ENCODE measurements at places on chromosomes 13 and 19. TPM values are rescaled to one million over a fixed set of nuclear protein-coding genes. Genes with fewer than 3 reads are reported as not detected.
A peak's percentile ranks its signal among the peaks of the same experiment; 100 is the strongest.

Gene FPR2
- not detected for total RNA-seq

- peak; percentile 61 for DNase-seq
- no peaks in the 10 kb centered on the region for H3K36me3 ChIP-seq
- no peak overlapping the region for H3K4me3 ChIP-seq
- no peaks in the 10 kb centered on the region for H3K4me1 ChIP-seq
- H3K27me3 ChIP-seq: no peaks in the 10 kb centered on the region
These were observed 19.9 kb downstream of the TINCR start for GRCh38 chr19:5547881-5548280.

Gene LGALS7B
- not detected for total RNA-seq

Gene FUT1
- total RNA-seq: not detected

DNA sequence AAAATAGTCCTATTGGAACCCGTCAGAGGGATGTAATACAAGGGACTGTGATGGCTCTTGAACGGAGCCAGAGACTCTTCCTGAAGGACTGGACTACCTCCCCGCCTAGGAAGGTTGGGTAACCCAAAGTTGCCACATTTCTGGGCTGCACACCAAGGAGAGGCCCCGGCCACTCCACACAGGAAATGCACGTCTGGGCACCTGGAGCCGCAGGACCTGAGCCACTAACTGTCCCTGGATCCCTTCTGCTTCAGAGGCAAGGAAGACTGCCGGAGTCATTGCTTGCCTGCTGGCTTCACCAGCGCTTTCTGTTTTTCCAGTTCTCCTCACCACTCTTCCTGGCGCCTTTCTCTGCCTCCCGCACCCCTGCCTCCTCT lies 1.2 kb upstream of the FLT1 start:
- H3K36me3 ChIP-seq: no peaks in the 10 kb centered on the region
- no peak for DNase-seq
- H3K4me3 ChIP-seq: no peak overlapping the region
- no peak overlapping the region for H3K27ac ChIP-seq

Gene C19orf47
- total RNA-seq: 33.7 TPM

GRCh38 chr13:113125506-113126264 lies 3.1 kb downstream of the F10 start:
- DNase-seq: no peak
- no peaks in the 10 kb centered on the region for H3K4me1 ChIP-seq
- no peaks in the 10 kb centered on the region for H3K27me3 ChIP-seq
- no peaks in the 10 kb centered on the region for H3K36me3 ChIP-seq
- no peak overlapping the region for H3K4me3 ChIP-seq

- H3K27ac ChIP-seq: no peak overlapping the region
- H3K27me3 ChIP-seq: no peaks in the 10 kb centered on the region
- H3K4me3 ChIP-seq: no peak overlapping the region
- DNase-seq: no peak
- no peaks in the 10 kb centered on the region for H3K4me1 ChIP-seq
These were observed 178.2 kb downstream of the ENOX1 start for GRCh38 chr13:43608400-43609137.

DNA sequence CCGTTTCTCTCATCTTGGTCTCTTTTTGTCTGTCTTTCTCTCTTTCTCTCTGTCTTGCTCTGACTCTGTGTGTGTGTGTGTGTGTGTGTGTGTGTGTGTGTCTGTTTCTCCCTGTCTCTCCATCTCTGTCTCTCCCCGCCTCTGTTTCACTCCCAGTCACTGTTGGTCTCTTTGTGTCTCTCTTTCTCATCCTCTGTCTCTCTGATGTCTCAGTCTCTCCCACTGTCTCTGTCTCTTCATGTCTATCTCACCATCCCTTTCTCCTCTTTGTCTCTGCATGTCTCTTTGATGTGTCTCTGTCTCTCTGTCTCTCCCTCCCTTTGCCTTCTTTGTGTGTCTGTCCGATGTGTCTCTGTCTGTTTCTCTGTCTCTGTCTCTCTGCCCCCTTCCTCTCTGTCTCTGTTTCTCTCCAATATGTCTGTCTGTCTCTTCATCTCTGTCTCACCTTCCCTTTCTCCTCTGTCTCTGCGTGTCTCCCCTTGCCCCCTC lies 2.5 kb downstream of the NFIC start:
- peaks cover 2% of the 10 kb centered on the region for H3K36me3 ChIP-seq
- no peak overlapping the region for H3K27ac ChIP-seq
- no peak overlapping the region for H3K4me3 ChIP-seq
- peaks cover 14% of the 10 kb centered on the region for H3K4me1 ChIP-seq

Gene ELSPBP1
- total RNA-seq: not detected

Gene CEACAM7
- not detected for total RNA-seq

- peaks cover under 1% of the 10 kb centered on the region for H3K4me1 ChIP-seq
- H3K36me3 ChIP-seq: peaks cover 13% of the 10 kb centered on the region
- H3K27ac ChIP-seq: peak overlapping the region; percentile 99
- H3K4me3 ChIP-seq: peak overlapping the region; percentile 99
These were observed 796 bp upstream of the LSM14A start for GRCh38 chr19:34171539-34171876.

GRCh38 chr13:18949970-18950369 lies 231.7 kb downstream of the TUBA3C start:
- H3K27ac ChIP-seq: no peak overlapping the region
- H3K36me3 ChIP-seq: no peaks in the 10 kb centered on the region
- no peaks in the 10 kb centered on the region for H3K4me1 ChIP-seq
- no peak overlapping the region for H3K4me3 ChIP-seq
- DNase-seq: no peak

Gene SF3A2
- total RNA-seq: 44.5 TPM

- H3K27me3 ChIP-seq: no peaks in the 10 kb centered on the region
- peak within 1 kb of the TSS; percentile 99 for H3K4me3 ChIP-seq
- peaks cover 35% of the 10 kb centered on the region for H3K36me3 ChIP-seq
- peak; percentile 95 for DNase-seq
- peaks cover 7% of the 10 kb centered on the region for H3K4me1 ChIP-seq
- H3K27ac ChIP-seq: peak within 1 kb of the TSS; percentile 99
These were observed at the start of the genes ATF5 and NUP62 for GRCh38 chr19:49929121-49929610. Gene ATF5, plus strand, starts transcription at chr19:49929205. Its CDS starts 1,646 bp downstream, at chr19:49930851. Gene NUP62, minus strand, starts transcription at chr19:49929504. Its CDS starts 19,697 bp downstream, at chr19:49909807.

GRCh38 chr13:37289212-37289935 lies 183.9 kb upstream of the CSNK1A1L start:
- no peaks in the 10 kb centered on the region for H3K4me1 ChIP-seq
- H3K36me3 ChIP-seq: no peaks in the 10 kb centered on the region
- H3K27me3 ChIP-seq: 0 out of 2 replicates have a peak, but pooled peaks cover 2% of the 10 kb centered on the region
- H3K4me3 ChIP-seq: no peak overlapping the region

DNA sequence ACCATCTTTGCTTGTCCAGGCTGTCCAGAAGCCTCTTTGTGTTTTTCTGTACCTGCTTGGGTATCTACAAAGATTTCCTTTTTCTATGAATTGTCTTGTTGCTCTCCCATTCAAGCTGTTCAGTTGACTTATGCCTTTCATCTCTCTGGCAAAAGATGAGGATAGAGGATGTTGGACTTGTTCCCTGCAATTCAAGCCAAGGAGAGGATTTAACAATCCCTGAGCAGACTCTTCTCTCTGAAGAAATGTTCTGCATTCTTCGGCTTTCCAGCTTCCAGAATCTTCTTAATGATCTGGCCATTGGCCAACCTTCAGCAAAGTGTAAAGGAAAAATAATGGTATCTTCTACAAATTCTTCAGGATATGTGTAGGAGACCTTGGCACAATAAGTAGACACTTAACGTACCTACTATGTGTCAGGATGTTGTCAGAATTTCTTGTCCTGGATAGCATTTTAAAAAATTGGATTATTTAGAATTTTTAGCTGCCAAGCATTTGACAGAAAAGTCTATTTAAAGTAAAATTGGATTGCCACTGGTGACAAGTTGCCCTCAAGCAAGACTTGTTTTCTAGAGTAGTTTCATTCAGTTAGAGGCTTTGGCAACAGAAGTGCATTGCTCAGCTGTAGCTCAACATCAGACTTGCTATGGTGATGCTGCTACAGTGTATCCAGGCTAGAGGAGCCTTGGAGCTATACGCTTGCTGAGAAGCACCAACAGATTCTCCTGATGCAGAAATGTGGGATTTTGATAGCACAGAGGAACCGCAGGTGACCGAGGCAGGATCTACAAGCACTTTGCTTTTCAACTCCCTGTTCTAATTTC lies 455.7 kb downstream of the SUCLA2 start:
- DNase-seq: no peak
- no peak overlapping the region for H3K27ac ChIP-seq
- H3K27me3 ChIP-seq: no peaks in the 10 kb centered on the region
- no peak overlapping the region for H3K4me3 ChIP-seq
- H3K36me3 ChIP-seq: no peaks in the 10 kb centered on the region

DNA sequence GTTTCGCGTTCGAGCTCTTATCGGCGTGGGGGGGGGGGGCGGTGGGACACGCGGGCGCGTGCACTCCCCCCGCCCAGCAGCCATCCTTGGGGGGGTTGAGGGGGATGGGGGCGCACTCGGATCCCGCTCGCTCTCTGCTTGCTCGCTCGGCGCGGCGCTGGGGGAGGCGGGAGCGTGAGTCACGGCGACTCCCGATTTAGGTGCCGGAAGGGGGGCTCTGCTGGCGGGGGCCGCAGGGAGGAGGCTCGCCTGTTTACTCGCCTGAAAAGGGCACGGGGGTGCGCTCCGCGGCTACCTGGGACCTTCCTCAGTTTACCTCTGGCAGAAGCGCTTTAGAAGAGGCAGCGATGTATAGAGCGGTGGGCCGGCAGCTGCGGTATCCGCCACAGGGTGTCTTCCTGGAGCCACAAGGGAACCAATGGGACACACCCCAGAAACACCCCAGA lies 1.1 kb upstream of the PDE4A start:
- no peaks in the 10 kb centered on the region for H3K36me3 ChIP-seq
- peak overlapping the region; percentile 64 for H3K4me3 ChIP-seq
- H3K27me3 ChIP-seq: no peaks in the 10 kb centered on the region
- peaks cover 17% of the 10 kb centered on the region for H3K4me1 ChIP-seq
- peak; percentile 35 for DNase-seq

Gene CRX
- 0.10 TPM for total RNA-seq

DNA sequence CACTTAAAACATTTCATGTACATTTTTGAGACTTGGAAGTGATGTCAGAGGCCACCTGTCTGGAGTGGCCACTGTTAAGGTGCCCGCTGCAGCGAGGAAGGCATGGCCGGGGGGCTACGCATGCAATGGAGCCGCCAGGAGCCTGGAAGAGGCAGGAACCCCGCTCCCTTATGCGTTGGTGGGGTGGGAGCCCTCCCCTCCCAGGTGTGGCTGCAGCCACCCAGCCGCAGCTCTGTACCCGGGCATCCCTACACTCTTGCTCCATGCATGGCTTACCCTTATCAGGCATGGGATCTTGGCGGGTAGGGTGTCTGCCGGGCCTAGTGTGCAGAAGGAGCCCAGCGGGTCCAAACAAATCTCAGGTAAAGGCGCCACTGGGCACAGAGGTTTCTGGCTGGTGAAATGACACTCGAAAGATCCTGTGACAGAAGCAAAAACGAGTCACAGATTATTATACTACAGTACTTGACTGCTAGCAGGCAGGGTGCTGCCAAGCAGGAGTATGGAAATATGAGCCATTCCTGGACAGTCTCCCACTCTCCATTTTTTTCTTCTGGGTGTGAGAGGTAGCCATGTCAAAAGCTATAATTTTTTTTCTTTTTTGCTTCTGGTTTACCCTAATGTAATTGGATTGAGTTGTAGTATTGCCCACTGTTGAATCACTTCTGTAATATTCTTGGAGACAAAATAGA lies 1606.3 kb upstream of the MIR17HG start:
- no peak overlapping the region for H3K27ac ChIP-seq
- H3K4me3 ChIP-seq: no peak overlapping the region
- no peaks in the 10 kb centered on the region for H3K27me3 ChIP-seq
- no peaks in the 10 kb centered on the region for H3K4me1 ChIP-seq

DNA sequence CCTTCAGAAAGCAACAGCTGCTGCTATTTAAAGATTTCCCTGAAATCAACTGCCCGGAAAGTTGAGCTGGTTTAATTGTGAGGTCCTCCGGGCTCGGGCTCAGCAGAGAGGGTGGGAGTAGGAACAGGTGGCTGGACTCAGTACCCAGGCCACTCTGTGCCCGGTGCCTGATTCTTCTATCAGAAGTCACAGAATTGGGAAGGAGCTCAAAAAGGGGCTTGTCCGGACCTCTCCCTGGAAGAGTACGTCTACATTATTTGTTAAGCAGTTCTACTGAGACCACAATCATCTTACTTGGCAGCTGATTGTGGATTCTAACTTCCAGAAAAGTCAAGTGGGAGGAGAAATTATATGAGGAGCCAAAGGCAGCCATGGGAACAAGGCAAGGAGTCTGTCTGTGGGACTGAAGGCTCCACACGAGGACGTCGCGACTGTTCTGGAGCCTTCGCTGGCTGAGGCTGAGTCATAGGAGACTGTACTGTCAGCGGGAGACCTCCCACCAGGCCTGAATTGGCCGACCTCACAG lies 91.7 kb upstream of the ANKRD10 start:
- H3K36me3 ChIP-seq: no peaks in the 10 kb centered on the region
- DNase-seq: peak; percentile 89
- peak overlapping the region; percentile 33 for H3K4me3 ChIP-seq
- H3K27ac ChIP-seq: peak overlapping the region; percentile 86
- H3K27me3 ChIP-seq: no peaks in the 10 kb centered on the region

Gene ATP4B
- not detected for total RNA-seq

- H3K36me3 ChIP-seq: no peaks in the 10 kb centered on the region
- no peak overlapping the region for H3K27ac ChIP-seq
- H3K4me3 ChIP-seq: no peak overlapping the region
- DNase-seq: no peak
These were observed 691.6 kb downstream of the DIAPH3 start for GRCh38 chr13:59472134-59472533.

GRCh38 chr13:106597749-106598395 lies 29.9 kb upstream of the ARGLU1 start:
- no peaks in the 10 kb centered on the region for H3K36me3 ChIP-seq
- peaks cover 13% of the 10 kb centered on the region for H3K4me1 ChIP-seq
- no peak for DNase-seq
- H3K27ac ChIP-seq: no peak overlapping the region
- no peaks in the 10 kb centered on the region for H3K27me3 ChIP-seq

Gene FGF22
- total RNA-seq: not detected

Gene NXNL1
- not detected for total RNA-seq

DNA sequence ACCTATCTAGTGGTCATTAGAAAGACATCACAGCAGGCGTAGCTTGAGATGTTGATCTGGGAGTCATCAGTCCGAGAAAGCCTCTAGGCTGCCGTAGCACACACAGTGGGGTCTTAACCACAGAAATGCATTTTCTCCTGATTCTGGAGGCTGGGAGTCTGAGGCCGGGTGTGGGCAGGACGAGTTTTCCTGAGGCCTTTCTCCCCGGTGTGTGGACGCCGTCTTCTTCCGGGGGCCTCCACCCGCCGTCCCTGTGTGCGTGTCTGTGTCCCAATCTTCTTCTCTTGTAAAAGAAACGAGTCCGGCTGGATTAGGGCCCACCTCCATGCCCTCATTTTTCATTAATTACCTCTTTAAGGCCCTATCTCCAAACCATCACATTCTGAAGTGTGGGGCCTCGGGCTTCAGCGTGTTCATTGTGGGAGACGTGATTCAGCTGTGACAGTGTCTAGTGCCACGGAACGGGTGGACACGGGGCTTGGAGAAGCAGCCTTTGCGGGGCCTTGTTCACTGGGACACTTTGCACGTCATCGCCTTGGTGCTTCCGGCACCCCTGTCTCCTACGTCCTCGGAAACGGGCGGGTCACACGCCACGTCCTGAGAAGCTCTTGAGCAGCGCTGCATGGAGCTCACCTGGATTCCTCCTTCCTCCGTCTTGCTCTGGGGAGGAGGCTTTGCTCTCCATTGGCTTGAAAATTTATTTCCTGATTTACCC lies 208.9 kb upstream of the SOX1 start:
- peaks cover 3% of the 10 kb centered on the region for H3K27me3 ChIP-seq
- no peaks in the 10 kb centered on the region for H3K36me3 ChIP-seq
- DNase-seq: no peak
- H3K27ac ChIP-seq: no peak overlapping the region
- no peaks in the 10 kb centered on the region for H3K4me1 ChIP-seq

GRCh38 chr13:82341116-82341515 lies 1541.2 kb downstream of the SLITRK1 start:
- no peak overlapping the region for H3K4me3 ChIP-seq
- H3K27me3 ChIP-seq: no peaks in the 10 kb centered on the region
- H3K27ac ChIP-seq: no peak overlapping the region
- no peaks in the 10 kb centered on the region for H3K36me3 ChIP-seq

Data from SJCRH30 (cell line).